Cortex of kidney (tissue), 1 donor: ENCODE measurements at places on chromosomes 13 and 19.

- no peak for DNase-seq
Measured at GRCh38 chr13:65532231-65532630, 1697.9 kb downstream of the PCDH9 start.

DNA sequence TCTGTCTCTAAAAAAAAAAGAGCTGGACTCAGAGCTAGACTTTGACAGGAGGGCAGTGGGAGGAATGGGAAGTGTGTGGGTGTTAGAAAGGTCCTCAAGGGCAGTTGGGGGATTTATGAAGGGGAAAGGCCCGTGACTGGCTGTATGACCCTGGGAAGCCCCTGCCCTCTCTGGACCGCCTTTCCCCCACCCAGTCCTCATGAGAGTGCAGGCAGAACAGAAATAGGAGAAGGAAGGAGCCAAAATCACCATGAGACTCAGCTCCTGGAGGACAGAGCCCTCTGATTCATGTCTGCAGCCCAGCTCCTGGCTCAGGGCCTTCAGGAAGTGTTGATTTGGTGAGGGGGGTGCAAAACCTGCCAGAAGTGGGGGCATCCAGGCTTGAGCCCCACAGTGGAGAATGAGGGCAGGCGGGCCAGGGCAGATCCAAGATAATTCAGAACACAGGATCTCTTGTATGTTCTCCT is 8.7 kb upstream of the SMG9 start:
- no peak for DNase-seq

- no peak for DNase-seq
Measured at GRCh38 chr13:60690604-60691003, 293.6 kb downstream of the TDRD3 start.

DNA sequence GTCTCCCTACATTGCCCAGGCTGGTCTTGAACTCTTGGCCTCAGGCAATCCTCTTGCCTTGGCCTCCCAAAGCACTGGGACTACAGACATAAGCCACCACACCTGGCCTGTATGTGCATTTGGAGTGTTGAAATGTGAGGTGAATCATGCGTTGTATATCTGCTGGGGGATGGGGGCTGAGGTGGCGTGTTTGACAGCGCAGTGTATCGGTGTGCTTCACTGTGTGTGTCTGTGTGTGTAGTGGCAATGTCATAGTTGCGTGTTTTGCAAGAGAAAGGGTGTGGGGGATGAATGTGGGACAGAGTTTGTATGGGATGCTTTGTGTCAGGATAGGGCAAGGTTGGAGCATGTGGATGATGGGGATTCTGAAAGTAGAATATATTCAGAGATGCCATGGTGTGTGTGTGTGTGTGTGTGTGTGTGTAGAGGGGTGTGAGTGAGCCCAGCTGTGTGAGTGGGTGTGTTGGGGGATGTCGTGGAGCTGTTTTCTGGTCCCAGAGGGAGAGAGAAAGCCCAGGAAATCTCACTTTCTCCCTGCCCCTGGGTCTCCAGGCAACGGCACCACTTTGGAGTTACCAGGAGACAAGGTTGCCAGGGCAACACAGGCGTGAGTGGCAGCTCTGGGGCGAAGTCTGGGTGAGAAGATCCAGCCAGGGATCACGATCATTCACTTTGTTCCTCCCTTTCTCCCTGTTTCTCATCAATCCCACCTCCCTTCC is 1.1 kb upstream of the SWSAP1 start:
- DNase-seq: no peak

- DNase-seq: no peak
Measured at GRCh38 chr13:111411151-111411858, 90.9 kb downstream of the TEX29 start.

- no peak for DNase-seq
Measured at GRCh38 chr19:29259867-29260281, 46.9 kb upstream of the UQCRFS1 start.

DNA sequence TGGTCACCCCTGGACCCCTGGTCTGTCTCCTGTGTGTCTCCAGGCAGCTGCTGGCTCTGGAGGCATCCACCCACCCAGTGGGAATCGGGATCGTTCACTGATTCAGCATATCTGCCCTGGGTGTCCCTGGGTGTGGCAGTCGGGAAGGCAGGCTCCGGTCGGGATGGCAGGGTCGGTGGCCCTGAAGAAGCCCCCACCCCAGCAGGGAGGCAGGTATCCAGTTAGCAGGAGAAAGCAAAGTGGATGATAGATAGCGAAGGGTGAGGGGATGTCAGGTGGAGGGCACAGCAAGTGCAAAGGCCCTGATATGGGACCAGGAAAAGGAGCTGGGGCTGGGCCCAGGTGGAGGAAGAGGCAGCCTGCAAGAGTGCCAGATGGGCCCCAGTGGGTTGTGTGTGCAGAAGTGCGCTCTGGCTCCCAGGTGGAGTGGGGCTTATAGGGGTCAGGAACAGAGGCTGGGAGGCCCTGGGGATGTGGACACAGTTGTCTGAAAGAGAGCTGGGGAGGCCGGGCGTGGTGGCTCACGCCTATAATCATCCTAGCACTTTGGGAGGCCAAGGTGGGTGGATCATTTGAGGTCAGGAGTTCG is 2.3 kb downstream of the SSBP4 start:
- no peak for DNase-seq

DNA sequence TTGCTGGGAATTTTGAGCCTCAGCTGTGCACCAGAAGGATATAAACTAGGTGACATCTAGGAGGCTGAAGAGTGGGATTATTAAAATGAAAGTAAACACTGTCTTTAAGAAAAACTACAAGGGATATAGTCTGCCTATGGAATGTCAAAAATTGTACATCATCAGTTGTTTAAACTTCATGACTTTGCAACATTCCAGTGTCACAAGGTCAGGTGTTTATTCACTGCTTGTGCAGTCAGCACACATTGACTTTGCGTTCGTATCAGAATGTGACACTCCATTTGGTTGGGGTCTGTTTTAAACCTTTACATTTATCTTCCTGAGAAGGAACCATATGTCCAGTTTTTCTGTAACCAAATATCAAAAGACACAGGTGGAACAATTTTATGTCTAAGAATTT is 85.6 kb downstream of the KL start:
- DNase-seq: no peak

GRCh38 chr19:30752201-30752600 is 380.0 kb downstream of the ZNF536 start:
- DNase-seq: no peak

GRCh38 chr13:41326661-41327060 is 15.6 kb downstream of the NAA16 start:
- no peak for DNase-seq

GRCh38 chr19:37991176-37991835 is 84.3 kb downstream of the SIPA1L3 start:
- DNase-seq: no peak

GRCh38 chr13:30032263-30032662 is 181.8 kb upstream of the UBL3 start:
- no peak for DNase-seq

GRCh38 chr19:19106056-19106551 is 32.2 kb downstream of the TMEM161A start:
- no peak for DNase-seq

DNA sequence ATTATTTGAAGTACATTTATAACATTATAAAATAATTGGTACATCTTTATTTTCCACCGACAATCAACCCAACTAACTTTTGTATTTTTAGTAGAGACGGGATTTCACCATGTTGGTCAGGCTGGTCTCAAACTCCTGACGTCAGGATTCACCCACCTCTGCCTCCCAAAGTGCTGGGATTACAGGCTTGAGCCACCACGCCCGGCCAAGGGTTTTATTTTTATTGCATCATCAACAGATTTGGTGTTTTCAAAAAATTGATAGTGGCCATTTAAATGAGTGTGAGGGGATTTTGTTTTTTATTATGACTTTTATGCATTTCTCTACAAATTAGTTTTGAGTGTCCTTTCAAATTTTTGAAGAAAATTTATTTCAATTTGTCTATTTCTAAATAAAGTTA is 10.6 kb downstream of the ZNF726 start:
- no peak for DNase-seq

GRCh38 chr13:47279920-47280319 is 383.1 kb upstream of the HTR2A start:
- no peak for DNase-seq

DNA sequence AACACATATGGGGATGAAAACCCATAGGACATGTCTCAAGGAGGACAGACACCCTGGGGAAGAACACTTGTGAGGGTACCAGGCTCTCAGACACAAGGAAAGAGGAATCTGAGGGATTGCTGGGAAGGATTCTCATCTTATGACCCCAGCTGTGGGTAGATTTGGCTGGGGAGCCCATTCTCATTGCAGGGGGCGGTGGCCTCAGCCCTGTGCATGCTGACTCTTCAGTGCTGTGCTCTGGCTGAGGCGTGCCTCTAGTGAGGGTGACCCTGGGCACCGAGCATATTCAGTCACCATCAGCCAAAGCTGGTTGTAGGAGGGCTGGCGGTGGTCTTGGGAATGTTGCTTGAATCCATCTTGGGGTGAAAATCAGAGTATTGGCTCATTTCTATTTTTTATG is 140.7 kb downstream of the TM9SF2 start:
- DNase-seq: no peak

GRCh38 chr13:46936525-46936924 is 39.7 kb upstream of the HTR2A start:
- no peak for DNase-seq

DNA sequence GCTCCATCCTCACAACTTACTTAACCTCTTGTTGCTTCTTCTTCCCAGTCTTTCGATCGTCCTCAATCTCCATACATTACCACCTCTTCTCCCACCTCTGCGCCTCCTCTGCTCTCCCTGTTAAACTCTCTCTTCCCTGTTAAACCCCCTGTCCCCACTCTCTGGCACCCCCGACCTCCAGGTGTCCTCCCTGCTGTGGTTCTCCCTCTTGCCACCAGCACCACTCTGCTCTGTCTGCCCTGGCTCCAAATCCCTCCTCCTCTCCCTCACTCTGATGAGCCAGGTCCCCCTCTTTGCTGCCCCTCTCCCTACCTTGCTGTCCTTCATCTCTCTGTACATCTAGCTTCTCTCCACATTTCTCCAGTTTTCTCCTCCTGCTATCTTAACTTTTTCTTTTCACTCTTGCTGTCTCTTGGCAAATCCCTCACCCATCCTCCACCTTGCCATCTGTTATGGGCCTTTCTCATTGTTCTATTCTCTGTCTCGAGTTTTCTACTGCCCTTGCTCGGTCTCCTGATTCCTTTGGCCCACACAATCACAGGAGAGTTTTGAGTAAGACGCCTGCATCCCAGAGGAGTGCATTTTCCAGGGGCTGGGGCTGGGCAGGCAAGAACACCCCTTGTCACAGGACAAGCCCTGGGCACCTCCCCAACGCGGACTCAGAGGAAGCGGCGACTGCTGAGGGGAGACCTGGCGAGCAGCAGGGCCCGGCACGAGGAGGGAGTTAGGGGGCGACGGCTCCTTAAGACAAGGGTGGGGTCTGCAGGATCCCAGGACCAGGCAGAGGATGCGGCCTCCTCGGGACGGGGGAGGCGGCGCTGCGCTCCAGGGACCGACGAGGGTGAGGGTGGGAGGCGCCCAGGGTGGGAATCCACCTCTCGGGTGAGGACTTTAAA is 21.4 kb upstream of the ERVV-1 start:
- no peak for DNase-seq

- DNase-seq: no peak
Measured at GRCh38 chr19:47573071-47574026, at the start of gene ZNF541. Gene ZNF541 (minus strand): TSS chr19:47573148. CDS start chr19:47555856, 17,292 bp downstream.

- DNase-seq: no peak
Measured at GRCh38 chr13:32456591-32456990, 28.7 kb upstream of the N4BP2L1 start.

DNA sequence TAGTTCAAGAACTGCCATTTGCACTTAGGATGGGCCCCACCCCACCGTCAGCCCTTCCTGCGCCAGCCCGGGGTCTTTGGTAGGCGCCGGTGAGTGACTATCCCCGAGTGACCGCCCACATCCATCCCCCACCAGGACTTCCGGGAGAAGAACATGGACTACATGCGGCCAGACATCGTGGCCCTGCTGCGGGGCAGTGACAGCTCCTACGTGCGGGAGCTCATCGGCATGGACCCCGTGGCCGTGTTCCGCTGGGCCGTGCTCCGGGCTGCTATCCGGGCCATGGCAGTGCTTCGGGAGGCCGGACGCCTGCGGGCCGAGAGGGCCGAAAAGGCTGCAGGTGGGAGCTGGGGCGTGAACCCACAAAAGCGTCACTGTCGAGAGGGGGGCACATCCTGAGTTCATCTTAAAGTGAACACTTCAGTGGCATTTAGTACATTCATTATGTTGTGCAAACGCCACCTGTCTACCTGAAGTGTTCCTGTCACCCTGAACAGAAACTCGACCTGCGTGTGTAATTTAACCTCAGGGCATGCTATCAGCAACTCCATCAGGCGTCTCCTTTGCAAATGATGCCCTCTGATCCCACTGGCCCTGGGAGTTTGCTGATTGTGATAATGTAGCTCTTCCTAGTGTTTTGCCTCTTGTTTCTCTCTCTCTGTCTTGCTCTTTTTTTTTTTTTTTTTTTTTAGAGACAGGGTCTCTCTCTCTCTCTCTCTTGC is 42.4 kb upstream of the USE1 start:
- DNase-seq: no peak

- DNase-seq: no peak
Measured at GRCh38 chr13:74930402-74931165, 551.4 kb downstream of the TBC1D4 start.

- DNase-seq: no peak
Measured at GRCh38 chr19:51354742-51355148, 11.4 kb downstream of the ETFB start.

- DNase-seq: no peak
Measured at GRCh38 chr13:32590266-32590665, 4.0 kb downstream of the PDS5B start.

GRCh38 chr13:64154514-64154913 is 2738.9 kb upstream of the PCDH20 start:
- no peak for DNase-seq

GRCh38 chr13:103884101-103884723 is 818.0 kb upstream of the SLC10A2 start:
- DNase-seq: no peak

DNA sequence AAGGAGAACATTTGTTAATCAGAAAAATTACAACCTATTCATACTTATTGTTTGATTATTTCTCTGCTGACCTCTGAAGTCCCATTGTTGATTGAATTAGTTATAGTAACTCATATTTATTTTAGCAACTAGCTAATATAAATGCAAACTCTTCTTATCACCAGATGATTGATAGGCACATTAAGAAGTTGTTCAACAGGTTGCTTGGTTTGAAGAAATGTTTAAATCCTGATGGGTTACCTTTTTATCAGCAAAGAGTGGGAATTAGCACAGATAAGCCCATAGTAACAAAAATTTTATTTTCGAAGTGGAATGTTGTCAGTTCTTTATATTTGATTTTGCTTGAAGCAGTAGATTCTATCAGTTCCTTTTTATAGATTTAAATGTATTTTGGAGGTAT is 44.4 kb downstream of the KLF5 start:
- DNase-seq: no peak

DNA sequence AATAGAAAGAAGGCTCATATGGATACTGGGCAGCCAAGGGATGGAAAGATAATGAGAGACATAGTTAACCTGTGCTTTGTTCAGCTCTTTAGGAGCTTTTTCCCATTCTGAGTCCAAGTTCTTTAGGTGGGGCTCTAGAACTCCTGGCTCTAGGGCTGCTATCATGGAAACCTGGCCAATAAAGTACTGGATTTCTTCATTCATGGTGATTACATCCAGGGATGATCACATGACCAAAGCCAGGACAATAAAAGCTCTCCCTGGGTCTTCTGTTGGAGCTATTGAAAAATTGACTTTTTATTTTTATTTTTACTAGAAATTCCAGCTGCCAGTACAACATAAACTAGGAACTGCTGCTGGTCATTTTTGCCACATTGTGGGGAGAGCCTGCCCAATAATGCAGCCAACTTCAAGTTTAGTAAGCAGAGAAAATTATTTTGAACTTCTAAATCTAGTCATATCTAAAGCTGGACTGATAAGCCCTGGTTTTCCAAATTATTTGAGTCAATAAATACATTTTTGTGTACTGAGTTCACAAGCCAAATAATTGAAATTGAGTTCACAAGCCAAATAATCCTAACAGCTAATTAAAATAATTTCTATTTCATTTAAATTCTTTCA is 224.9 kb upstream of the STARD13 start:
- DNase-seq: no peak
